ENCODE measurements at places on chromosomes 16 and 17.
A peak's percentile ranks its signal among the peaks of the same experiment; 100 is the strongest.

GRCh38 chr17:35127751-35128514 is 6.5 kb downstream of the FNDC8 start:
- DNase-seq: peak; percentile 82
- H3K4me3 ChIP-seq: no peak overlapping the region
- H3K27me3 ChIP-seq: no peaks in the 10 kb centered on the region
- H3K4me1 ChIP-seq: no peaks in the 10 kb centered on the region
- peaks cover 12% of the 10 kb centered on the region for H3K36me3 ChIP-seq

GRCh38 chr17:68346448-68346847 is 55.2 kb downstream of the ARSG start:
- DNase-seq: no peak
- H3K36me3 ChIP-seq: no peaks in the 10 kb centered on the region
- no peak overlapping the region for H3K27ac ChIP-seq
- no peaks in the 10 kb centered on the region for H3K4me1 ChIP-seq

- peak overlapping the region; percentile 57 for H3K27ac ChIP-seq
- DNase-seq: no peak
- H3K4me1 ChIP-seq: no peaks in the 10 kb centered on the region
- peaks cover 91% of the 10 kb centered on the region for H3K36me3 ChIP-seq
- H3K27me3 ChIP-seq: no peaks in the 10 kb centered on the region
- no peak overlapping the region for H3K4me3 ChIP-seq
Measured at GRCh38 chr17:44086364-44087311, 16.1 kb downstream of the G6PC3 start.

- H3K27me3 ChIP-seq: no peaks in the 10 kb centered on the region
- H3K4me1 ChIP-seq: no peaks in the 10 kb centered on the region
- H3K36me3 ChIP-seq: no peaks in the 10 kb centered on the region
- no peak for DNase-seq
- H3K4me3 ChIP-seq: peak within 1 kb of the TSS; percentile 63
Measured at GRCh38 chr16:81778861-81779535, at the start of gene PLCG2. TSS of gene PLCG2 (plus strand) at chr16:81779291. CDS start at chr16:81785990, 6,699 bp downstream.

GRCh38 chr16:88558457-88559442 is 11.5 kb upstream of the ZC3H18 start:
- peak; percentile 68 for DNase-seq
- no peaks in the 10 kb centered on the region for H3K4me1 ChIP-seq
- H3K4me3 ChIP-seq: no peak overlapping the region
- no peaks in the 10 kb centered on the region for H3K36me3 ChIP-seq

DNA sequence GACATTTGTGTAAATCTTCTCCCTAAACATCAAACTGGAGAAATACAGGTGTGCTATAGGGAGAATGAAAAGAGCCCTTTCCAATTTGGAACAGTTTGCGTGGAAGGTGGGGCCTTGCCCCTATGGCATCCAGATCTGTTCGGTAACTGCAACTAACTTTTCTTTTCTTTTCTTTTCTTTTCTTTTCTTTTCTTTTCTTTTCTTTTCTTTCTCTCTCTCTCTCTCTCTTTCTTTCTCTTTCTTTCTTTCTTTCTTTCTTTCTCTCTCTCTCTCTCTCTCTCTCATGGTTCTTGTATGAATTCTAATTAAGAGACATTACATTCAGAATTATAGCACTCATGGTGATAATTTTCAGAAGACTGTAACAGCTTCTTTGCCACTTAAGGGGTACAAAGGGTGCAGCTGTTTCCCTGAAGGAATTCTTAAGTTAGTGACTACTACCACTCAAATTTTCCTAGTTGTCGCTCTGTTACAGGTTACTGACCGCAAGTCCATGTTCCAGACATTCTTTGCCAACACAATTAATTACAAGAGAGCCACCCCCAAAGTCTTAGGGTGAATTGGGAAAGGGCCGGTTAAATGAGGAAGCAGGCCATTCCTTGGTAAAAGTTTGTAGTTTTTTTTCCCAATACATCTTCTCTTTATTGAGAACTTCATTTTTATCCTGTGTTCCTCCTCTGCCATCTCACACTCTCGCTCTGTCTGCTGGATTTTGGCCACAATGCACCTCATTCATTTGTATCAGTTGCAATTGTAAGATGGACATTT is 69.8 kb downstream of the KSR1 start:
- no peaks in the 10 kb centered on the region for H3K36me3 ChIP-seq
- H3K4me1 ChIP-seq: no peaks in the 10 kb centered on the region
- DNase-seq: no peak
- no peak overlapping the region for H3K4me3 ChIP-seq

All from right atrium auricular region (tissue), 2 donors.